AG09319 (cell line): ENCODE measurements at places on chromosomes 13 and 19.

GRCh38 chr13:98505217-98505616 lies 71.7 kb downstream of the STK24 start:
- no peak for DNase-seq

GRCh38 chr19:44623080-44623479 lies 9.7 kb downstream of the IGSF23 start:
- no peak for DNase-seq

GRCh38 chr13:22218797-22219196 lies 547.9 kb downstream of the FGF9 start:
- no peak for DNase-seq

GRCh38 chr13:25494698-25495411 lies 123.1 kb downstream of the ATP8A2 start:
- no peak for DNase-seq

DNA sequence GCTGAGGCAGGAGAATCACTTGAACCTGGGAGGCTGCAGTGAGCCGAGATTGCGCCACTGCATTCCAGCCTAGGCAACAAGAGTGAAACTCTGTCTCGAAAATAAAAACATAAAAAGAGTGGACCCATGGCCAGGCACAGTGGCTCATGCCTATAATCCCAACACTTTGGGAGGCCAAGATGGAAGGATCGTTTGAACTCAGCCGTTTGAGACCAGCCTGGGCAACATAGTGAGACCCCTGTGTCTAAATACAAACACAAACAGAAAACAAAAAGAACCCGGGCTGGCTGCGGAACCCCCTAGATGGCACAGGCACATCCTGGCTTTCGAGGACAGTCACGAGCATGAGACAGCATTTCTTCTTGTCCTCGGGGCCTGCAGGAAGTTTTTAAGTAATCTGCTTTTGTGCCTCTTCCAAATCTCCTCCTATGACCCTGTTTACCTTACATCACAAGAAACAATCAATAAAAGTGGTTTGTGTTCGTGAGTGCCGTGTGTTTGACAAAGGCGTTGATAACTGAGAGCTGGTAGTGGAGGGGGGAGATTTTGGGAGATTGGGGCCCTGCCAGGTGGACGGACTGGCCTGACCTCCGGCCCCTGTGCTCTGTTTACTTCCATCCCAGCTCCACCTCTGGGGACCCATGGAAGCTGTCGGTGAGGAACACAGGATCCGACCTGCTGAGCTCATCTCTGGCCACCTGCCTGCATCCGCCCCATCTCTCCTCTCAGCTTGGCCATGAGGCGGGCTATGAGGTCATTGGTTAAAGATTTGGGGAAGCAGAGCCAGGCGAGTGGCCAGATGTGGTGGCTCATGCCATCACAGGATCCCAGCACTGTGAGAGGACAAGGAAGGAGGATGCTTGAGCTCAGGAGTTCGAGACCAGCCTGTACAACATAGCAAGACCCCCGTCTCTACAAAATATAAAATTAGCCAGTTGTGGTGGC lies 5.9 kb upstream of the GDF15 start:
- peak; percentile 84 for DNase-seq

GRCh38 chr19:48489608-48490216 lies 20.5 kb downstream of the CYTH2 start:
- DNase-seq, result no peak

DNA sequence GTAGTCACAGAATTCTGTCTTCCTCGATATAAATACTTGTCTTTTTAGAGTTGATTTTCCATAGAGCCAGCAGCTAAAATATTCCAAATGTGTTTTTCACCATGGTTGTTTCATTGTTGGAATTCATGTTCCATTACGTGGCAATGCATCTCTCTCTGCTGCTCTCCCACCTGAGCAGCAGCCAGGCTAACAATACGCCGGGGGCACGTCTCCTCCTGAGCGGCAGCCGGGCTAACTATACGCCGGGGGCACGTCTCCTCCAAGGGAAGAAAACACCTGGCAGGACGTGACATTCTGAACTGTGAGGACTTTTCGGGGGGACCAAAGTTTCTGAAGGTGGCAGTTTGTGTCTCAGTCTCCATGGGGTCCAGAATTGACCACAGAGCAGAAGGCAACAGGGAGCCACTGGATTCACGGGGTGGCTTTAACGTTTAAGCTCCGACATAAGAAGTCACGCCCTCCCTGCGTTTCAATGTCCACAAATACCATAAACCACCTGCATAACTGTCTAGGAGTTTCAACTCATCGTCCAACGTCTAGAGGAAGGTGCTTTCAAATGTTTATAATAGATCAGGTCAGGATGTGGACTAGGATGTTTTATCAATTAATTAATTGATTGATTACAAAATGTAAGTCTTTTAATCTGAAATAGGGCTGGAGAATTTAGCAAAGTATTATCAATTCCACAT lies 15.1 kb downstream of the PLPP2 start:
- no peak for DNase-seq

DNA sequence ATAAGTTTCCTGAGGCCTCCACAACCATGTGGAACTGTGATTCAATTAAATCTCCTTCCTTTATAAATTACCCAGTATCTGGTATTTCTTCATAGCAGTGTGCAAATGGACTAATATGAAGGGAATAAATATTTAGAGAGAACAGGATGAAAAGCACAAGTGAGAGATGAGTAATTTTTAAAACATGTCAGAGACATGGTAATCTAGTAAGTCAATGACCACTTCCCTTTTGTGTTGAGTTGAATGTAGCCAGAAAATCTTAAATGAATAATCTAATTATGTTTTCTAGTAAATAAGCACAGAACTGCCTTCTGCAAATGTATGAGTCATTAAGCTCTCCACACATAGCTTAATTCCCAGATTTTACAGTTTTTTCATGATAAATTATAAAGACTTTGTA lies 524.1 kb upstream of the SLITRK5 start:
- peak; percentile 12 for DNase-seq

- no peak for DNase-seq
These were observed 53.9 kb downstream of the SMIM24 start for GRCh38 chr19:3426433-3426832.

DNA sequence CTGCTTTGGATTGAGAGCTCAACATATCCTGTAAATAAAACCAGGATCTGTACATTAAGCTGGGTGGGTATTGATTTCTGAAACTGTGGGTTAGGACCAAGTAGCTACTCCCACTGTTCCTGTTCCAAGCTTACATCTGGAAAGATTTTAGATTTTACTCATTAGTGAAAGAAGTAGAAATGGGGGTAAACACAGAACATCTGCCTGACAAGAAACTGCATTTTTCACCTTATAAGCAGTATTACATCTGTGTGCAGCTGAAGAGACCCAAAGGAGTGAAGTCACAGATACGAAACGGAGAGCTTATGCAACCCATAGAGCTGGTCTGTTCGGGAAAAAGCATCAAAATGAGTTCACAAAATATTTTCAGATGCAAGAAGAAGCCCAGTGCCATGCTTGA lies 235.2 kb downstream of the SLITRK5 start:
- no peak for DNase-seq

GRCh38 chr13:38328699-38329098 lies 21.0 kb upstream of the UFM1 start:
- no peak for DNase-seq

GRCh38 chr19:49515767-49516166 lies 3.3 kb downstream of the FCGRT start:
- no peak for DNase-seq

DNA sequence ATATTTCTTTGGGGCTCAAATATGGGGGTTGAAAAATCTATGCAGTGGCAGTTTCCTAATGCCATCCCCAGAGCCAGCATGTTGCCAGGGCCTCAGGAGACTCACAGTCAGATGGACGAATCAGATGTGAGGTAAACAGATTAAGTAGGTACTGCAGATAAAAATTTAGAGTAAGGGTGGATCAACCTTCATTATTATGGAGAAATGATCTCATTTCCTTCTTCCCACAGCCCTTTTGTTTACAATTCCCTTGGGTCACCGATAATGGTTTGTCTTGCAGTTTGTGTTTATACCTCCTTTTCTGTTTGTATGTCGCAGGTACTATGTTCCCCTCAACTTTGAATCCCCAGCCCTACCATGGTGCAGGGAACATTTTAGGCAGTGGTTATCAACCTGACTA lies 20.0 kb downstream of the DIAPH3 start:
- no peak for DNase-seq

GRCh38 chr13:64528838-64529237 lies 2701.3 kb downstream of the PCDH9 start:
- no peak for DNase-seq

DNA sequence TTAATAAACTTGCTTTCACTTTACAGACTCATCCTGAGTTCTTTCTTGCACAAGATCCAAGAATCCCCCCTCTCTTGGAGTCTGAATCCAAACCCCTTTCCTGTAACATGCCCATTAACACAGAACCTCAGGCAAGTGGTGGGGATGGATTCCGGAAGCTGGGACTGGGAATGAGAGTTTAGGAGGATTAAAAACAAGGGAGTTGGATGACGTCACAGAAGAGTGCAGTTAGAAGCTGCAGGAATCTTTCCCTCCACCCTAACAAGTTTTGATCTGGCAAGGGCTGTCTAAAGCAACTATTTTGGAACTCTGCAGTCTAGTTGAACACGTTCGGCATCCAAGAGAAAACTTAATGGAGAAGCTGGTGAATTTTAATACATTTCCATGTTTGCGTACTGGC lies 48.2 kb upstream of the PEPD start:
- DNase-seq, result no peak

- DNase-seq, result no peak
These were observed 615.3 kb upstream of the SLITRK1 start for GRCh38 chr13:84497613-84498012.

DNA sequence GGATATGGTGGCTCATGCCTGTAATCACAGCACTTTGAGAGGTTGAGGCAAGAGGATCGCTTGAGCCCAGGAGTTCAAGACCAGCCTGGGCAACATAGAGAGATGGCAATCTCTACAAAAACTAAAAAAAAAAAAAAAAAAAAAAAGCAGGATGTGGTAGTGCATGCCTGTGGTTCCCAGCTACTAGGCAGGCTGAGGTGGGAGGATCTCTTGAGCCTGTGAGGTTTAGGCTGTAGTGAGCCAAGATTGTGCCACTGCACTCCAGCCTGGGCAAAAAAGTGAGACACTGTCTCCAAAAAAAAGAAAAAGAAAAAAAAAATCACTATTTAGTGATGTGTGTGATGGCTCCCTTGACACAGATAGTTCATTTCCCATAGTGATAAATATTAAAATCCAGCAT lies 365.0 kb upstream of the NBEA start:
- DNase-seq, result no peak

- no peak for DNase-seq
These were observed 19.9 kb upstream of the RFC3 start for GRCh38 chr13:33798023-33798422.

GRCh38 chr13:110937511-110938285 lies 22.8 kb upstream of the ANKRD10 start:
- no peak for DNase-seq

GRCh38 chr19:12834976-12835757 lies 788 bp upstream of the RTBDN start:
- no peak for DNase-seq

- DNase-seq, result no peak
These were observed 550 bp upstream of the DLL3 start for GRCh38 chr19:39497996-39498797.

DNA sequence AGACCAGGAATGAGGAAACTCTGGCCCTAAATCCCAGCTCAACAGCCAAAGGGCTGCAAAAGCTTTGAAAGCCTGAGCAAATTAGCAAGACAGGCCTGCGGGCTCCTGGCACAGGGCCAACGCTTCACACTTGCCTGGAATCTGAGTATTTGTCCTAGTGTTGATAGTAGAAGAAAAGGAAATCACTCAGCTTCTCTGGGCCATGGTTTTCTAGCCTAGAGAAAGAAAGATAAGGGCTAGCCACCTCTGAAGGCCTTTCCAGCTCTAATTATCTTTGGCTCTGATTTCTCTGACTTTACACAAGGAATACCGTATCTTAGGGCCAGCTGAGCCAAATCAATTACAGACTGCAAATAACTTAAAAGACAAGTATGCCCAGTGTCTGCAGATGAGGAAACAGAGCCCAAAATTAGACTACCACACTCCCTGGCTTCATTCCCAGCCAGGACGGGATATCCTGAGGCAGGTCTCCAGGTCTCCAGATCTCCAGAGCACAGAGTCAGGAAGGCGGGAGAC lies 69.6 kb downstream of the STK24 start:
- DNase-seq, result no peak

- DNase-seq, result no peak
These were observed 8.9 kb upstream of the TPP2 start for GRCh38 chr13:102587916-102588315.

GRCh38 chr19:57887195-57887941 lies 1.5 kb downstream of the ZNF814 start:
- DNase-seq, result no peak

- DNase-seq, result no peak
These were observed 3.4 kb upstream of the NUP62 start for GRCh38 chr19:49932731-49933131.

GRCh38 chr13:98834254-98834960 lies 81.9 kb upstream of the SLC15A1 start:
- DNase-seq, result no peak

DNA sequence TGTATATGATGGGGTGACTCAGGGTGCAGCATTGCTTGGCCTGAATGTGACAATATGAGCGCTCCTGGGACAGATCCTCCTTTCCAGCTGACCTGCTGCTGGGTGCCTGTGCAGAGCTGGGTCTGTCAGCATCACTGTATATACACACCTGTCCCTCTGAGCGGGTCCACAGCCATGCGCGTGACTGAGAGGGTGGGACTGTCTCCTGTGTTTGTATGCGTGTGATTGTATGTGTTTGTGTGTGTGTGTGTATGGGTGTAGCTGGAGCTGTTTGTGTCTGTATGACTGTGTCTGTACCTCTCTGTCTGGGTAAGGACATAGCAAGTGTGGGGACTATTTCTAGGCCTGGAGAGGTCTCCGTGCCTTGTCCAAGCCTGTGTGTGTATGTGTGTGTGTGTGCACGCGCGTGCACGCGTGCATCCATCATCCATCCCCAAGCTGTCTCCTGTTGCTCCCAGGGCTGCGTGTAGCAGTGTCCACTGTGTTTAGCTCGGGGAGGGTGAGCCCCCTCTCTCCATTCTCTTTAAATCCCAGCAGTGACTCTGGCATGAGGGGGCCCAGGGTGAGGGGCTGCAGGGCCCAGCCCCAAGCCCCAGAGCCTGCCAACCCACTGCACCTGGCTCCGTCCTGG lies 8.3 kb downstream of the IGLON5 start:
- DNase-seq, result no peak

DNA sequence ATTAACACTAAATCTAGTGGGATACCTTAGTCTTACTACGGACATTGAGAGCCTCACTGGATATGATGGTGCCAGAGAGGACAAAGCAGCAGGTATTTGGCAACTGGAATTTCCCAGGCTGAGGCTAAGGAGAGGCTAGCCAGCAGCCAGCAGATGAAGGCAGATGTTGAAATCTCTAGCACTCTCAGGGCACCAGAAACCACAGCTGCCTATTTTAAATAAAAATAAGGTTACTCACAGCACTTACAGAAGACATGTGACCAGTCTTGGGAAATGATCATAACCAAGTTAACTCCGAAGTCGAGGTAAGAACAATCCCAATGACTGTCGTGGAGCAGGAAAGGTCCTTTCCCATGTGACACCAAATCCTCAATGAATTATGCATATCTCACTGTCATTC lies 1726.0 kb downstream of the EFNB2 start:
- no peak for DNase-seq

GRCh38 chr13:71578048-71578447 lies 289.0 kb downstream of the DACH1 start:
- no peak for DNase-seq

GRCh38 chr13:50955798-50956197 lies 46.2 kb downstream of the RNASEH2B start:
- DNase-seq, result no peak
